Stimulated activated CD4-positive, alpha-beta T cell treated with anti-CD3 and anti-CD28 coated beads, TNF-alpha, amount 100 ng/mL, for 48 hours (primary cell): ENCODE measurements at places on chromosomes 6 and 20.

DNA sequence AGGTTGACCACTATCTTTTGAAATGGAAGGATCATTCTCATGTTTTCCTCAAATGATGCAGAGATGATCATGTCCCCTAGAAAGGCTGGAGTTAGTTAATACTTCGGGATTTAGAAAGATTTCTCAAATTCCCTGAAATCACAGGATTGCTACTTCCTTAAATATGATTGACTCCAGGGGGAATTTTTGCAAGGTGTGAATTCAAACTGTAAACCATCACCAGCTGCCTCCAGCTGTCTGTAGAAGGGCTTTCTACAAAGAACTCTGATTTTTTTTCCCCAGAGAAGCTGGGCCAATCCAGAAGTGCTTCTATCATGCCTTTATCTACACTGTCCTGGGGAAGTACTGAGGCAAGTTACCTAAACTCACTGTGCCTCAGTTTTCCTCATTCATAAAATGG, 114.5 kb downstream of the EDN1 start:
- no peak for DNase-seq

- no peak for DNase-seq
These were observed 329.3 kb upstream of the RNF24 start for GRCh38 chr20:4344670-4345069.

DNA sequence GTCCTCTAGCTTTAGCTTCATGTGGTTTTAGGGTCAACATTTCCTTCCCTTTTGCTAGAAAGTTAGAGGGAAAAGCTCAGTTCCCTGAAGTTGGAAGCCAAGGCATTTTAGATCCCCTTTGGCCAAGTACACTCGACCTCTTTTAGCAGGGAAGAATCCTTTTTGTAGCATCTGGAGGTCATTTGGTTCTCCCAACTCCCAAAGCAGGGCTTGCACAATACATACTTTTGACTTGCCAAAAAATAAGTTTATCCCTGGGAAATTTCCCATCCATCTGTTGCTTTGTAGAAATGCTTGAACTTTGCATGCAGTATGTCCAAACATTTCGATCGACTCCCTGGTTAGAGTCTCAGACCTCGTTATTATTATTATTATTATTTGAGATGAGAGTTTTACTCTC, 4.6 kb upstream of the EDEM2 start:
- no peak for DNase-seq

GRCh38 chr6:80185492-80185891, 79.0 kb downstream of the BCKDHB start:
- no peak for DNase-seq

DNA sequence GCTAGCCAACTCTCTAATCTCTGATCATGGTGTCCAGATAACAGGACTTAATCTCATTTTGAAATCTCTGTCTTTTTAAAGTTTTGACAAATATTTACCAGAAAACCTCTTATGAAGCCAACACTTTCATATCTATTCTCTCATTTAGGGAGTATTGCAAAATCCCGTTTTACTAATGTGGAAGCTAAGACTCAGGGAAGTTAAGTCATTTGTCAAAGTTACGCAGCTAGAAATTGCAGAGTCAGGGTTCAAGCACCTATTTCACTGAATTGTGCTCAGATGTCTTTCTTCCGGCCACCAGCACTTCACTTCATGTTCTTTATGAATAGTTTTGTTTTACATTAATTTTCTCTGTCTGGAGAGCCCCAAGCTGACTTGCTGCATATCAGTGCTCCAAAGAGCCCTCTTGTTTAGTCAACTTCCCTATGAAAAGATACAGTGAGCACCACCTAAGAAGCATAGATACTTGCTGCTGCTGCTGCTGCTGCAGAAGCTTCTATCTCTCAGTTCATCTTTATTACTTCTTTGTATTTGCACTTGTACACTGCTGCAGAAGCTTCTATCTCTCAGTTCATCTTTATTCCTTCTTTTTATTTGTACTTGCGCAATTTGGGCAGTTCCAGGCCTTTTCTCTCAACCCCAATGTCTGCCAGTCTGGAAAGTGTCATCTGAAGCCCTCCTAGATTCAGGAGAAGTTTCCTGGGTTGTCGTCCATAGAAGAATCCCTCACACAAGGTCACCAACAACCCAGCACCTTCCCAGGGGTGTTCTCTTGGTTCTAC, 329.7 kb downstream of the MAFB start:
- no peak for DNase-seq

GRCh38 chr6:121944354-121944753, 455.1 kb upstream of the HSF2 start:
- no peak for DNase-seq

DNA sequence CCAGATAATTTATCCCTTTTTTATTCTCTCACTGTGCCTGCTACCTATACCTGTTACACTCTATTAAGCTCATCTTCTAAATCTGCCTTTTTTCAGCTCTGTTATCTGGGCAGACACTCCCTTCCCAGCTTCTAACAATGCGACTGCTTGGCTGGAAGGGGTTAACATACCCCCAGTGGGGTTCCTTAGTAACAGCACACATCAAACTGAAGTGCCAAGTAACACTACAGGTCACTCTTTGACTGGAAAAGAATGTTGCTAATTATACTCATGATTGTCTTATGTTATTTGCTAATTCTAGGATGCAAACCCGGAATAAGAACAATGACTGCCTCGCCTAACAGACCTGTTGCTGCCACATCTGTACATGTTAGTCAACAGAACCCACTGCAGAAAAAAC, 203.5 kb downstream of the EPM2A start:
- DNase-seq = no peak

DNA sequence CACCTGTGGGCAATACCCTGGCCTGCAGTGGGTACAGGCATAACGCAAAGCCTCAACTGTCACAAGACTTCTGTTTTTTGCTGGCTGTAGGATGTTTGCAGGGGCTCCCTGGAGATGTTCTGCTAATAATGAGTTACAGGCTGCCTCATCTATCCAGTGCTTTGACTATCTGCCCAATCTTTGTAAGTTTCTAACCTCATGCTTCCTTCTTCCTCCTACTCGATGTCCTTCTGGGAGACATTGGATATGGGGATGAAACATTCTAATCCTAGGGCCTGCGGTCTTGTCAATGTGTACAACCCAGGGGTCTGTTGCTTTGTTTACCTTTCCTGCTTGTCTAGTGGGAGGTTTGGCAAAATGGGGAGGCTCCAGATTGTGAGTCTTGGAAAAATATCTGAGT, 136.8 kb upstream of the TCF21 start:
- DNase-seq = no peak

DNA sequence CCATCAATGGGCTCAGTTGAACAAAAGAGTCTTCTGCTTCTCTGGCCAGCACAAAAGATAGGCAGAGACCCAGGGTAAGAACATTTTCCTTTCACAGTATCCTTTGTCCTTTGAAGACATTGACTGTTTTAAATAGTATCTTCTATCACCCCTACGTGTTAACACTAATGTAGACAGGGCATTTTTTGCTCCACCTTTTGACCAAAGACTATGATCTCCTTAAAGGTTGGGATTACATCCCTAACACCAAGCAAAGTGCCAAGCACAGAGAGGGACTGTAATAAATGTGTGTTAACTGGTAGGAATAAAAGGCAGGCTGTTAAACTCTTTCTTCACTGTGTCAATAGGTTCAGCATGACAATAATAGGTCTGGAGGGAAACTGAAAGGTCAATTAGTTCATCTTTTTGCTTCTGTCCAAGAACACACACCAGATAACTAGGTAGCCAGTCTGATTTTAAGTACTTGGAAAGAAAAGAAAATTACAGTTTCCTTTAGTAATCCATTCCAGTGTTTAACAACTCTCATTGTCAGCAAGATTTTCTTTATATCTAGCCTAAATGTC, 63.6 kb upstream of the NOX3 start:
- DNase-seq = no peak

GRCh38 chr6:38549180-38549579, 90.5 kb downstream of the BTBD9 start:
- no peak for DNase-seq

DNA sequence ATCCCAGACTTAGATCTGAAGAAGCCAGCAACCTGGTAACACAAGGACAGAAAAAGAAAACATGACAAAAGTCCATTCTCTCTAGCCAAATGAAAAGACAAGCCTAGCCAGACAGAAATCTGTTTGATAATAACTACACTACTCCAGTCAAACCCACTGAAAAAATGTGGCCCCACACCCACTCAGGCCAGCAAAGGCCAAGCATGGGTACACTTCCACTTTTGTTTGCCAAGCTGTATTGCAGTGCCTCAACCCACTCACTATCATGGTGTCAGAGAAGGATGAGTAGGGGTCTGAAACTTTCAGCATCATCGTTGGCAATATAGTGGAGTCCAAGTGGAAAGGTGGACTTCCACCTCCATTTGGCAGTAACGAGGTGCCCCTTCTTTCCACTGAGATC, 45.8 kb downstream of the EPM2A start:
- no peak for DNase-seq

- DNase-seq = no peak
These were observed 54.4 kb upstream of the CEP85L start for GRCh38 chr6:118705544-118706491.

- no peak for DNase-seq
These were observed 9.3 kb upstream of the RNGTT start for GRCh38 chr6:88972504-88973423.
